Stimulated activated CD4-positive, alpha-beta T cell treated with anti-CD3 and anti-CD28 coated beads, Interleukin-4, amount 100 ng/mL, for 1 hour (primary cell): ENCODE measurements at places on chromosomes 16 and 17.

- no peak for DNase-seq
Observed at GRCh38 chr16:58509256-58510096, 5.8 kb upstream of the SETD6 start.

GRCh38 chr17:48646183-48647102 lies 20.3 kb upstream of the HOXB9 start:
- DNase-seq: peak; percentile 26

DNA sequence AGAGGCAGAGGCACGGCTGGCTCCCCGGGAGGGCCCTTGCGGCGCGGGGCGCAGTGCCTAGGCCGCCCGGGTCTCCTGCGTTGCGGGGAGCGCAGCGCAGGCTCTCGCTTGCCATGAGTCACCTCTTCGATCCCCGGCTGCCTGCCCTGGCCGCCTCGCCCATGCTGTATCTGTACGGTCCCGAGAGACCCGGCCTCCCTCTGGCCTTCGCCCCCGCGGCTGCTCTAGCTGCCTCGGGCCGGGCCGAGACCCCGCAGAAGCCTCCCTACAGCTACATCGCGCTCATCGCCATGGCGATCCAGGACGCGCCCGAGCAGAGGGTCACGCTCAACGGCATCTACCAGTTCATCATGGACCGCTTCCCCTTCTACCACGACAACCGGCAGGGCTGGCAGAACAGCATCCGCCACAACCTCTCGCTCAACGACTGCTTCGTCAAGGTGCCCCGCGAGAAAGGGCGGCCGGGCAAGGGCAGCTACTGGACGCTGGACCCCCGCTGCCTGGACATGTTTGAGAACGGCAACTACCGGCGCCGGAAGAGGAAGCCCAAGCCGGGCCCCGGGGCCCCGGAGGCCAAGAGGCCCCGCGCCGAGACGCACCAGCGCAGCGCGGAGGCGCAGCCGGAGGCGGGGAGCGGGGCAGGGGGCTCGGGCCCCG lies 390 bp downstream of the FOXL1 start:
- DNase-seq: no peak

- DNase-seq: no peak
Observed at GRCh38 chr16:87542531-87543102, 49.8 kb upstream of the ZCCHC14 start.

GRCh38 chr16:2151188-2152091 lies 3.0 kb downstream of the RAB26 start:
- DNase-seq: peak; percentile 27

GRCh38 chr16:56042416-56042815 lies 148.9 kb upstream of the GNAO1 start:
- DNase-seq: no peak

- DNase-seq: no peak
Observed at GRCh38 chr16:17450291-17450690, 20.5 kb downstream of the XYLT1 start.

DNA sequence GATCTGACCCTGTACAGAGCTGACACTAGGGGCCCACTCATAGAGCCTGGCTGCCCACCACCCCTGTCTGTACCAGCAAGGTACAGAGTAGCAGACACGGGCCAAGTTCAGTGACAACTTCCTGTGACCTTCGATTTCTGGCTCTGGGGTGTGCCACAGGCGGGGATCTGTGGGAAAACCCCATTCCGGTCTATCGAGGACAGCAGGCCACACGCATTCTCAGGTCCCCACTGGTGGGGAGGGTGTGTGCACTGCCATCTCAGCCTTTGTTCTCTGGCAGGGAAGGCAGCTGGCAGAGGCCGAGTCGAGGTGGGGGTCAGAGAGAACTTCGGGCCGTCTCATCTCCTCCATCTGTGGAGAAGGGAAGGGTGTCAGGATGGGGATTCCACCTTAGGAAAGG lies 10.0 kb downstream of the NLE1 start:
- DNase-seq: no peak

- DNase-seq: no peak
Observed at GRCh38 chr16:52372313-52372712, 174.6 kb downstream of the TOX3 start.
